ENCODE measurements at places on chromosomes 3 and 15.

- DNase-seq, result no peak
Observed at GRCh38 chr3:14194865-14195264, 16.2 kb downstream of the LSM3 start.

- peak; percentile 13 for DNase-seq
Observed at GRCh38 chr3:133264920-133265319, 134.9 kb upstream of the BFSP2 start.

- DNase-seq, result no peak
Observed at GRCh38 chr3:195766671-195767070, 45.1 kb downstream of the MUC4 start.

GRCh38 chr3:71973274-71974030 is 188.5 kb upstream of the PROK2 start:
- DNase-seq, result no peak

GRCh38 chr3:150773616-150774192 is 10.7 kb upstream of the SIAH2 start:
- no peak for DNase-seq

DNA sequence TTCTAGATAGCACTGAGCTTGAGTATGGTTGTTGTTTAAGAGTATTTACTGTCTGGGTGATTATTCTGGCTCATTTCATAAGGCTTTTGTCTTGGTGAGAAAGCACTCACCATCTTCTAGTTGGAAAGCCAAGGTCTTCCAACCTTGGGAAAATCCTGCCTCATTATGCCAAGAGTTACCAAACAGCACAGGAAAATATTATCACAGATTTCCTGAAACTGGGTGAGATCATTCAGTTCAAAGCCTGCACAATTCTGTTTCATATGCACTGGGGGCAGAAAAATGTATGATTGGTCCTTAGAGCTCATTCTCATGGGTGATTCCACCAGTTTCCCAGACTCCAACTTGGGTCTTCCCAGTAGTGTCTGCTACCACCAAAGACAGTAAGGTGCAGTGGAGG is 291.8 kb downstream of the RORA start:
- DNase-seq, result no peak

DNA sequence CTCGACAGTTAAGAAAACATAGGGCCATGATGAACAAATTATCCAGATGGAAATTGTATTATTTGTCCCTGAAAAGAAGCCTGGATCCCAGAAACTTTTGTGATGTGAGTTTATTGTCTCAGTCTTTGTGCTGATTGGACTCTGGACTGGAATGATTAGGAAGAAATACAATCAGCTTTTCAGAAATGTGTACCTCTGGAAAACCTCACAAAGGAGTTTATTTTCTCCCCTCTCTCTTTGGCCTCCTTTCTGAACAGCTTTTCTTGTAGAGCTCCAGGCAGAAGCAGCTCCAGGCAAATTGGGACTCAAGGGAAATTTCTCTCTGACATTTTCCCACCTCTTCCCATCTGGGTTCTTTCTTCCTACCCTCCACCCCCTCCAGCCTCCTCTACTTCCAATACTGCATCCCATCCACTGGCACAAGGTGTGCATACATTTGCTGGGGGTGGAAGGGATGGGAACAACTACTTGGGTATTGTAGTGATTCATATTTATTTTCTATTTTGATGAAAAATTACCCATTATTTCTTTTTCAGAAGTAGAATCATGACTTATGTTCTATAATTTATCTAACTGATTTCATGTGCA is 119.7 kb downstream of the CD47 start:
- no peak for DNase-seq

- peak; percentile 58 for DNase-seq
Observed at GRCh38 chr15:92810418-92811138, 89.5 kb upstream of the CHD2 start.

GRCh38 chr3:77298417-77298816 is 258.5 kb downstream of the ROBO2 start:
- no peak for DNase-seq

DNA sequence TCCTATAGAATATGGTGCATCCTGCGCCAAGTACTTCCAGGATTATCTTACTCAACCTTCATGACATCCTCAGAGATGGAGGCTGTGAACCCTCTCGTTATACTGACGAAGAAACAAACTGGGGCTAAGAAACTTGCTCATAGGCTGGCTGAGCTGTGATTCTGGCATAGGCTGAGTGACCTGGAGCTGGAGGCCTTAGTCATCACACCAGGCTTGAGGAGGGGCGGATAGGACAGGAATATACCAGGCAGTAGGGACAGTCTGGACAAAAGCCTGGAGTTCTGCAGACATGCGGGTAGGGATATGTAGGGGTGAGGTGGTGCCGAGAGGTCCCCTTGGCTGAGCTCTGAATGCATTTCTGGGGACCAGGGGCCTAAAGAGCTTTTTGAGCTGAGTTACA is 18.1 kb downstream of the HEMK1 start:
- DNase-seq, result peak; percentile 46

DNA sequence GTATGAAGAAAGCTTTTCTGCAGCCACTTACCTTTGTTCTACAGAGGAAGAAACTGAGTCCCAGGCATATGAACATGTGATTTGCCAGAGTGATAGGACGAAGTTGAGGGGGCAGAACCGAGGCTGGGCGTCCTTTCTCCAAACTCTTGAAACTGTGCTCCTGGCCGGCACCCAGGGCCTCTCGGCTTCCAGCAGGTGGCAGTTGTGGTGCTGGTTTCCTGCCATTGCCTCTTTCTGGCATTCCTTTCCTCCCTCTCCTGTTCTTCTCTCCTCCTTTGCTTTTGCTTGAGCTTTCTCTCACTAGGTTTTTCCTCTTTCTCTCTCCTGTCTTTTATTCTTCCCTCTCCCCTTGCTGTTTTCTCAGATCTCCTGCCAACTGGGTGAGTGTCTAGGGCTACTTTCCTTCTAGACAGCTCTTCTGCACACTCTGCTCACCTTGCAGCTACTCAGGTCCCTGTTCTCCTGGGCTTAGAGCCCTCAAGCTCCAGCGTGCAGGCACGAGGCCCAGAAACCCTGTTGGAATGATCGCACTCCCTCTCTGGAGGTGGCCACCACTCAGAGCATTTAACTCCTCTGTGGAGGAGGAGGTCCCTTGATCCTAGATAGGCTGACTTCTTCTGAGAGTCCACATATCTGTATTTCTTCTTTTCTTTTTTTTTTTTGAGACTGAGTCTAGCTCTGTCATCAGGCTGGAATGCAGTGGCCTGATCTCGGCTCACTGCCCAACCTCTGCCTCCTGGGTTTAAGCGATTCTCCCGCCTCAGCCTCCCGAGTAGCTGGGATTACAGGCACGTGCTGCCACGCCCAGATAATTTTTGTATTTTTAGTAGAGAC is 26.2 kb downstream of the TRAK1 start:
- peak; percentile 61 for DNase-seq

DNA sequence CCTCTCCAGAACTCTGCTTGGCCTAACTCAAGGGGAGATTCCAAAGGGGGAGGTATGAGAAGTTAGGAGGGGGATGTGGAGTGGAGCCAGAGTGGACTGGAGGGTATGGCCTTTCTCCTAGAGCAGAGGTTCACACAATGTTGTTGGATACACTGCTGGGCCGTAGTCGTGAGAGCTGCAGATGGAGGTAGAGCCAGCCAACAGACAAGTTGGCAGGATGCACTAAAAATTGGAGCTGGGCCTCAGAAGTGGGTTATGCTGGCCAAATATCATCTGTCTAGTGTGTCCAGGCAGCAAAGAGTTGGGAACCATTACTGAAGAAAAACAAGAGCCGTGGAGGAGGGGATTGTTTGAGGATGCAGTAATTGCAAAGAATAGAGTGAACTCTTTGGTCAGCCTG is 27.7 kb upstream of the LRRFIP2 start:
- DNase-seq, result no peak

DNA sequence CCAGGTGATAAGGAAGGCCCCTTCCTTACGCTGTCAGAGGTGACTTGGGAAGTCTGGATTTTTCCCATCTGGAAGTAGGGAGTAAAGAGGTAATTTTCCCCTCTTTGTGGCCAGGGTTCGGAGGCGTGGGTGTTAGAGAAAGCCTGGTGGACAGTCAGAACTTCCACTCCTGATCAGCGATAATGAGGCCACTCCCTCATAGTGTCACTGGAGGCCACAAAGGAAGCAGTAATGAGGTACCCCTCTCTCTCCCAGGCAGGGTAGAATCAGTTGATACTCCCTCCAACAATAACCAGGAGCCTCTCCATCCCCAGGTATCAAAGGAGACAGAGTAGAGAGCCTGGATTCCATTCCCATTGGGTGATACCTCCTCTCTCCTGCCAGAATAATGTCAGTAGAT is 30.0 kb downstream of the AP4E1 start:
- DNase-seq, result no peak

- DNase-seq, result no peak
Observed at GRCh38 chr3:186476044-186476468, 68.1 kb downstream of the CRYGS start.

DNA sequence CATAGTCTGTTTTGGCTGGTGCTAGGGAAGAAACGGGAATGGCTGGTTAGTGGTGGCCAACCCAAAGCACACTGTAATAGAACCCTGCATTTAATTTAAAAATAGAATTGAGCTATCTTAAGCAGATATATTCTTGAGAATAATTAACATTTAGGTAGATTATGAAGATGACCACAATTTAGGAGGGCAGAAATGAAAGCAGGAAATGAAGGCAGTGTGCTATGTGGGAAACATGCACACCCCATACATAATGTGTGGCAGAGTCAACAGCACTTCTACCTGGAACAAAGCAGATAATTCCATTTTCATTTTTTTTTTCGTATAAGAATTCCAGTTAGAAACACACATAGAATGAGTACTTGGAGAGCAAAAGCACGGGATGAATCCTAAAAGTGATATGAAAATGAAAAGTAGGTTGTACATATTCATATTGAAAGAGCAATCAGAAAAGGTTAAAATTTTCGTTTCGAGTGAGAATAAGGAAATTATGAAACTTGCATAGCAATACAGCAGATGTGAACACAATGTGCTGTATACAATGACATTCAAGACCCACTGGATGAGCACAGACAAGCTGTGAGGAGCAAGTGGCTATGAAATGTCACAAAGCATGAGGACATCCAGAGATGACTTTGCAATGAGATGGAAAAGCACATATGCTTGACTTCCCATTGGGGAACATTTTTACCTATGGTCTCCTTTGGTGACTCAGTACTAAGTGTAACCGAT is 102.6 kb downstream of the TFG start:
- no peak for DNase-seq

DNA sequence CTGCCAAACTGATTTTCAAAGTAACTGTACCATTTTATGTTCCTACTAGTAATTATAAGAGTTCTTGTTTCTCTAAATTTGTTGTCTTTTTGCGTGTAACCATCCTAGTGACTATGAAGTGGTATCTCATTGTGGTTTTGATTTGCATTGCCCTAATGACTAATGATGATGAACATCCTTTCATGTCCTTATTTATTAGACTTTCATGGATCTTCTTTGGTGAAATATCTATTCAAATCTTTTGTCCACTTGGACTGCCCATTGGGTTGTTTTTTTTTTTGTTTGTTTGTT is 3.6 kb downstream of the OXSR1 start:
- DNase-seq, result no peak

GRCh38 chr3:194555175-194556062 is 68.6 kb upstream of the ATP13A3 start:
- no peak for DNase-seq

DNA sequence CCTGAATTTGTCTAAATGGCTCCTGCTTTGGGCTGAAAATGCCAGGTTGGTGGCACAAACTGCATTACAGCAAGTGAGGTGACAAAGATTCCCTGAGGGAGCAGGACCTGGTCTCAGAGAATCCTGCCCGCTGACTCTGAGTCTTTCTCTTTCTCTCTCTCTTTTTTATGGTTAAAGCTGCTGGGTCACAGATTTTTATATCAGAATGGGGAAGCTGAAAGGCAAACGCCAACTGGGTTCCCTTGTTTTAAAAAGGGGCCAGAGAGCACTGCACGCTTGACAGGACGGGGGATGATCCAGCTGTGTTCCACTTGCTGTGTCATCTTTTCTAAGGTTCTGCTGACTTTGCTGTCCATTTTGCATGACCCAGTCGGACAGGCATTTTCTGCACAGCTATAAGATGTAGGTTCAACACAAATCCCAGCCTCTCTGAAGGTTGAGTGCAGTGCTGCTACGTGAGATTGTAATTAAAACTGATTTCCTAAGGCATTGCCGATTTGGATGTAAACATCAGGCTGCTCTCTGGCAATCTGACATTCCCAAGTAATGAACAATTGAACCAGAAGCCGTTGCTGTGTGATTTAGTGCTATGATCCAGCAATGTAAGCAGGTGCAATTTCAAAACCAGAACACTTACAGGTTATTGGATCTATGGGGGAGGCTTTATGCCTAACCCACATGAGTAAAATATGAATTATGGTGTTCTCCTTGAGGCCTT is 25.8 kb downstream of the ARHGEF3 start:
- peak; percentile 21 for DNase-seq

GRCh38 chr3:178131801-178132200 is 404.4 kb upstream of the KCNMB2 start:
- peak; percentile 26 for DNase-seq

DNA sequence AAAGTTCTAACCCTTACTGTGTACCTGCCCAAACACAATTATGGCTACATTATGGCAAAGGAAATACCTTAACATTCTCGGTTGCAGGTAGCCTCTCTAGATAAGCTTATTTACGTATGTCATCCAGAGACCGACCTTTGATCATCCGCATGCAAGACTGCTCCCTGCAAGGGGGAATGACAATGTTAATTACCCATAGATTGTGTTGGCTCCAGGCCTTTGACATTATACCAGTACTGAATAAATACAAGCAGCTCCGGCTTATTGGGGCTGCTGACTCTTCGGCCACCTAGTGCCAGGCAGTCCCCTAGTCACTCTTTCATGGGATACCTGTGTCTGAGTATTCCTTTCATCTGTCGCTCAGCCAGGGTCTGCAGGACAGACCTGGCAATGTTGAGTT is 223.5 kb downstream of the DTWD1 start:
- no peak for DNase-seq

GRCh38 chr15:79028411-79028964 is 62.1 kb downstream of the RASGRF1 start:
- DNase-seq, result peak; percentile 68

- no peak for DNase-seq
Observed at GRCh38 chr15:50813865-50814264, 48.4 kb upstream of the SPPL2A start.

DNA sequence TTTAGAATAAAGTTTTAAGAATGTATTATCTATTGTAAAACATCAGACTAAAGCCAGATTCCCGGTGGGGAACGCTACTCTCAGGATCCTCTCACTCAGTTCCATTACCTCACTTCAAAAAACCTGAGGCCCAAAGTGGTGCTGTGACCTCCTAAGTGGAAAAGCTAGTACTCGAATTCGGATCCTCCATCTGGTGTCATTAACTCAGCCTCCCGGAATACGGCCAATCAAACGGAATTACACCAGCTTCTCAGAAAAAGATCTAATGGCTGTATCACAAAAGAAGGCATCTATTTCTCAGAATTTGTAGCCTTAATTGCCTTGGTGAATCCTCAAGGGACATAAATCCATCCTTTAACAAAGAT is 627 bp downstream of the ACAD11 start:
- peak; percentile 27 for DNase-seq

- no peak for DNase-seq
Observed at GRCh38 chr3:46096781-46097180, 69.5 kb upstream of the XCR1 start.
